Upper lobe of left lung (tissue), 6 donors: ENCODE measurements at places on chromosomes 2 and 18. TPM values are rescaled to one million over a fixed set of nuclear protein-coding genes. Genes with fewer than 3 reads are reported as not detected.

DNA sequence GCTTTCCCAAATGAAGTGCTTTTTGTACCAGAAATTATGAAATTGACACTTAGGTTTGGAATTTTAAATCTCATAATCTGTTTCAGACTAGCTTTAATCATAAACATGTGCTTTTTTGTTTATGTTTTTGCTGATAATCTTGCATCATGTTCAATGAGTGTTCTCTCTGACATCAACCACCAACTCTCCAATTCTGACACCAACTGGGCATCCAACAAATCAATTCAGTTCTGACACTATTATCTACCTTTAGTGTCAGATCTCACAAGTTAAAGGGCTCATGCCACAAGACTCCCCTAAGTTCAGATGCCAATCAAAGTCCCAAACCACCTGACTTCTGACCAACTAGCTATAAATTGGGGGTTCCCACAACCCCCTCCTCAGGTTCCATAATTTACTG, 19.6 kb downstream of the PELI1 start:
- no peak for DNase-seq

DNA sequence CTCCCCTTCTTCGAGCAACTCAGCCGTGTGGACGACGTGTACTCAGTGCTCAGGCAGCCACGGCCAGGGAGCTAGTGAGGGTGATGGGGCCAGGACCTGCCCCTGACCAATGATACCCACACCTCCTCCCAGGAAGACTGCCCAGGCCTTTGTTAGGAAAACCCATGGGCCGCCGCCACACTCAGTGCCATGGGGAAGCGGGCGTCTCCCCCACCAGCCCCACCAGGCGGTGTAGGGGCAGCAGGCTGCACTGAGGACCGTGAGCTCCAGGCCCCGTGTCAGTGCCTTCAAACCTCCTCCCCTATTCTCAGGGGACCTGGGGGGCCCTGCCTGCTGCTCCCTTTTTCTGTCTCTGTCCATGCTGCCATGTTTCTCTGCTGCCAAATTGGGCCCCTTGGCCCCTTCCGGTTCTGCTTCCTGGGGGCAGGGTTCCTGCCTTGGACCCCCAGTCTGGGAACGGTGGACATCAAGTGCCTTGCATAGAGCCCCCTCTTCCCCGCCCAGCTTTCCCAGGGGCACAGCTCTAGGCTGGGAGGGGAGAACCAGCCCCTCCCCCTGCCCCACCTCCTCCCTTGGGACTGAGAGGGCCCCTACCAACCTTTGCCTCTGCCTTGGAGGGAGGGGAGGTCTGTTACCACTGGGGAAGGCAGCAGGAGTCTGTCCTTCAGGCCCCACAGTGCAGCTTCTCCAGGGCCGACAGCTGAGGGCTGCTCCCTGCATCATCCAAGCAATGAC, 4.8 kb downstream of the CTDSP1 start:
- DNase-seq, result no peak

- no peak for DNase-seq
Observed at GRCh38 chr18:75338631-75339030, 88.9 kb downstream of the SMIM21 start.

DNA sequence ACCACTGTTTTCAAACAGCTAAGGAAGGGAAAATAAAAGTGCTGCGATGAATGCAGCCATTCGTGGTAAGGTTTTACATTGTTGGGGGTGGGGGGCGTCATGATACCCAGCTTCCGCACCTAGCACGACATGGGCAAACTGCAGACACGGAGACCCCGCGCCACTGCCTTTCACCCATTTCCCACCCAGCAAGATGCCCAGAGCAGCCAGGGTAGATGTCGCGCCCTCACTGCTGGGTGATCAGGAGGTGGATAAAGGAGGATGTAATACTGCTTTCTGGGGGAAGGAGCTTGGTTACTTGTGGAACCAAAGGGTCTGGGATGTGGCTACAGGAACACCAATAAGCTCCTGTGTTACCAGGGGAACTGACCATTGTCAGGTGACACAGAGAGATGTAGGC, 138.4 kb downstream of the ZNF516 start:
- no peak for DNase-seq

DNA sequence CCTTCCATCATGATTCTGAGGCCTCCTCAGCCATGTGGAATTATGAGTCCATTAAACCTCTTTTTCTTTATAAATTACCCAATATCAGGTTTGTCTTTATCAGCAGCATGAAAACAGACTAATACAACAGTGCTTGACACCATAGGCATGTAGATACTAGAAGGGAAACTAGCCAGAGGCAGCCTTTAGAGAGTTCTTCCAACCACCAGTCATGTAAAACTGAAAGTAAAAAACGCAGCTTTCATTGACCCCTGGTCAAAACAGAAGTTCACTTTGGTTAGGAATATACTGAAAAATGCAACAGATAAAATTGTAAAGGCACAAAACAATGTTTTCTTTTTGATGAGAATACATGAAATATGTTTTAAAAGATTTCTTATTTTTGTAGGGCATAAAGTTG, 122.8 kb upstream of the L3MBTL4 start:
- no peak for DNase-seq

DNA sequence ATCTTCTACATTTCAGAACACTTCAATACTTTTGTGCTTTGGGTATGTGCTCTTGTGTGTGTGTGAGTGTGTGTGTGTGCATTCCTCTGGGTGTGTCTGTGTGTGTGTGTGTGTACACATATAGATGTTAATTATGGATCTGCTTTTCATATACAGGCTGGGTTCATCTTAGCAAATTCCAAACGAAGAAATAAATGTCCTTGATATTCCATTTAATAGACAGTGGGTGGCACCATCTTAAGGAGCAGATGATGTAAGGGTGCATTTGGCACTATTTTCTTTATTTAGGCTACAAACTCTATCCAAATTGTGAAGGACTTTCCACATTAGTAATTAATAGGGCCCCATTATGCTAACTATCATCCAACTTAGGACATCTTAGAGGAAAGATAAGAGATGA, 425.8 kb upstream of the POU3F3 start:
- no peak for DNase-seq

- no peak for DNase-seq
Observed at GRCh38 chr2:183123117-183123958, 905 bp upstream of the NUP35 start.

DNA sequence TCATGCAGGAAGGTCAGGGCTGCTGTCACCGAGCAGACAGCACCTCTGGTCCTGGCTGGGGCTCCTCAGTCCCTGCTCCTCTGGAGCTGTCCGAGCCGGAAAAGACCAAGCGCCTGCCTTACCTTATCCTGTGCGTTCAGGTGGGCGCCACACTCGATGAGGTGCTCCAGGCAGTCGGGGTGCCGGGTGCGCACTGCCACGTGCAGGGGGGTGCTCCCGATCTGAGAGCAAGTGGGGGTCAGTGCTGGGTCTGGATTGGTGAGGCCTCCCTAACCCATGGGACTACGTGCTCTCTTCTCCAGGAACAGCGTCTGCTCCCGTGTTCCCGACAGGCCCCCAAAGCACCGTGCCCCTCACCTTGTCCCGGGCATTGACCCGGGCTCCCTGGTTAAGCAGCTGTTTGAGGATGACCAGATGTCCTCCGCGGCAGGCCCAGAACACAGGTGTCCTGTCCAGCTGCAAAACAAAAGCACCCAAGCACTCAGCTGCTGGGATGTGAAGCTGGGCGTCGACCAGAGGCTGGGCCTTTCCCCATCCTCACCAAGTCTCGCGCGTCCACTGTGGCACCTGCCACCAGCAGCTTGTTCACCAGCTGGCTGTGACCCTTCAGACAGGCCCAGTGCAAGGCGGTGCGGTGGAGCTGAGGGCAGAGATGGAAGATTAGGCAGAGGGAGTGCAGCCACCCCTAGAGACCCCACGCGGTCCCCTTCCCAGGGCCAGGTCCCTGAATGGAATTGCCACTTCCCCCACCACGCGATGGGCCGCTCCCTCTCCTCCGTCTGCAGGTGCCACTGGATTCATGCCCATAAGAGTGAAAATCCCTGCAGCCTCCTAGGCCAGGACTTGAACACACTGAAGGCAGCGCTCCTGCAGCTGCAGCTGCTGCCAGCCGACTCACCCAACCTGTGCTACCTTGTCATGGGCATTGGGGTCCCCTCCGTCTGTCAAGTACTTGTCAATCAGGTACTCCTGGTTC, 3.7 kb downstream of the ANKRD23 start:
- DNase-seq, result peak; percentile 67

DNA sequence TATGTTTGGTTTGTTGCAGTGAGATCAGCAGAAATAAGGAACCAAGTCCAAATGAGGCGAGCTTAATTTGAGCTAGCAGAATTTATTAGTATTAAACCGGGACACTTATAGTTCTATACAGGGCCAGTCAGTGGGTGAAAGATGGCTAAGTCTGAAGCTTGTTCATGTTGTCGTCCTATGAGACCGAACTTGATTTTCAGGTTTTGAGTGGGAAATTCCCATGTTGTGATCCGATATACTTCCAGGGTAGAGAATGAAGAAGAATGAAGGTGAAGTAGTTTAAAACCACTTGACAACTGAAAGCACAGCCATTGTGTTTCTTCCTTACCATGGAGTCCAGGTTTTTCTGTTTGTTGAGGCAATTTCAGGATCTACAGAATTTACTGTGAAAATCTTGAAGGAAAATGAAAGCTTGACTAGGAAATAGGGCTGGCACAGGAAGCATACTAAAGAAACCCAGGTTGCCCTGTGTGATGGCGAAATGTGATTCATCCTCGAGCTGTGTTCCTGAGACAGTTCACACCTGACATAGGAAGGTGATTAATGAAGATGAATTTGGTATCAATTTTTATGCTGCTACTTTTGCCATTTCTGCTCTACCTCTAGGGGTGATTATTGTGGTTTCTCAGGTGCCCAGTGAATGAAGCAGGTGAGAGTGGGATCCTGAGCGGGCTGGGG, 37.6 kb upstream of the MGAT5 start:
- DNase-seq, result no peak

DNA sequence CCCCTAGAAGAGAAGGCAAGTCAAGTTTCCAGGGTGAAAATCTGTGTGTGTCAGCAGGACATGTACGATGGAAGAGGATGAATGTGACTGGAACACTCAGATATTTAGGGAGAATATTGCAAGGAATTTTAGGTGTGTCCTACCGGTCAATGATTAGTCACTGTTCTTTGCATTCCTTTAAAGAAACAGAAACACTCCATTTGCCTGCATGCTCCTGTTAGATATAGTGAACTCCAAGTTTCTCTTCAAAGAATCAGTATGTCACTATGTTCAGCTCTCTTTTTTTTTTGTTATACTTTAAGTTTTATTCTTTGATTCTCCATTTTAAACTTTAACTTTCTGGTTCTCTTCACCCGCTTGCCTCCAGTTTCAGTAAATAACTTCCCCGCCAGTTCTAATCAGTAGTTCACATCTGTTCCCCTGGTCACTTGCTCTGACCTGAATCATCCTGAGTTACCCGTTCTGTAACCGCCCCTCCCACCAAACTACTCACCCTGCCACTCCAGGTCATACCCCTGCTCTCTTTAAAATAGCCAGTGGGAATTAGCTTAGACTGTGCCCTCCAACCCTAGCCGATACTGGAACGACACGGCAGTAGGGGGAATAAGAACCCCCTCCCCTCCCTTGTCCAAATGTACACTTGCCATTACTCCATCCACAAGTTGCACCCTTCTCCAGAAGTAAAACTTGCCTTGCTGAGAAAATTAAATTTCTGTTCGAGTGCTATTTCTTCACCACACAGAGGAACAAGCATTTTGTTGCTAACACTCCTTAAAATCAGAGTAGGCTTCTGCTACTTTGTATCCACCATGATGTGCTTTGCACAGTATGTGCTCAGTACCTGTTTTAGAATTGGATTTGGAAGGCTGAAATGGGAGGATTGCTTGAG, 268.4 kb downstream of the METTL4 start:
- DNase-seq, result no peak

GRCh38 chr18:28363124-28363523, 186.2 kb upstream of the CDH2 start:
- DNase-seq, result no peak

DNA sequence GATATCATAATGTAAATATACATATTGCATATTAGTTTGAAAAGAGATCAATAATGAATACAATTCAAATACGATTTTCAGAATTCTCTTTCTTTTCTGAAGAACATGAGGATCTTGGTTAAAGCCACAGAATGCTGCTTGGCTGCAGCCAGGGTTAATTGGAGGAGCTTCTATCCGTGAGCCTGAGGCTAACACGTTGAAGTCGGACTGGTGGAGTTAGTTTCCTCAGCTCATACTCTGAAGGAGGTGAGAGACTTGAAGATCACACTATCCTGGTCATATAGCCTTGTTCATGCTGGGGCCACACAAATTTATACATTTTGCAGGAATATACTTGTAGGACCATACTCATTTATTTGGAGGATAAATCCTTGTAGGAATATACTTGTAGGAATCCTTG, 335.8 kb downstream of the TRIB2 start:
- DNase-seq, result no peak

The UGT1A3 gene
- total RNA-seq, result 0.30 TPM

The PSD4 gene
- 49.8 TPM for total RNA-seq

The HOXD13 gene
- not detected for total RNA-seq

The STEAP3 gene
- 22.3 TPM for total RNA-seq

The KCNK3 gene
- total RNA-seq, result 19.6 TPM

The C2orf80 gene
- total RNA-seq, result not detected

The SERPINB3 gene
- not detected for total RNA-seq
